ENCODE measurements at places on chromosomes 5 and 9. TPM values are rescaled to one million over a fixed set of nuclear protein-coding genes. Genes with fewer than 3 reads are reported as not detected.

The MEGF9 gene
- 4.7 TPM for total RNA-seq

The TTC1 gene
- 64.4 TPM for total RNA-seq

The RGS7BP gene
- total RNA-seq = not detected

The TMEM174 gene
- not detected for total RNA-seq

The MYORG gene
- 0.96 TPM for total RNA-seq

The F12 gene
- 1.2 TPM for total RNA-seq

The TMEM252 gene
- not detected for total RNA-seq

The SHC3 gene
- total RNA-seq = 0.99 TPM
